Fibroblast of skin of back (primary cell): ENCODE measurements at places on chromosomes 16 and 17.

DNA sequence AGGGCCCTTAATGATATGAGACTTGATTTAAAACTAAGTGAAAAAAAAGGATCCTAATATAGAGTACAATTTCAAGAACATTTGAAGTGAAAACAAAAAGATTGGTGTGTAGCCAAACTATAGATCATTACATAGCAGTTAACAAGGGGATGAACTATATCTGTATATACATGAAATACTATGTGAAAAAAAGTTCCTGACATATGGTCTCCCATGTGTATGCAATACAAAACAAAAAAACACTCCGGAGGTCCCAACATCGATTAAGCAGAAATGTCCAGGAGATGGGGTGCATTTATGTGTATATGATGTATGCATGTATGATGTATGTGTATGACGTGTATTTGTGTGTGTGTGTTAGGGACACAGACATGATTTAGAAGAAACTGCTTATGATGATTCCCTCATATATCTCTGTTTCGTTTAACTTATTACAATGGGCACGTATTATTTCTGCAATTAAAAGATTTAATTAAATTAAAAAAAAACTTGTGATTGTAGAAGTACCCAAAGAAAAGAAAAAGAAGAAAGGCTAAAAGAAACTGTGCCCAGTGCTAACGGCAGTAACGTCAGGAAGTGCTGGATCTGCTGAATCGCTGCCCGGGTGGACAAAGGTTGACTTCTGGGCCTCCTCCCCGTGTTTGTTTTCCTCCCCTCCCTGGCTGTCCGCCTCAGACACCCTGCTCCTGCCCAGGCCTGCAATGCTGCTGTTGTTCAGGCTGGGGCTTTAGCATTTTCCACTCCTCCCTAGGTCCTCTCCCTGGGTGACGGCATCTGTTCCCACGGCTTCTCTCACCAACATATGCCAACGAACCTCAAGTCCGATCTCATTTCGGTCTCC is 36.9 kb downstream of the TBX4 start:
- DNase-seq = no peak

DNA sequence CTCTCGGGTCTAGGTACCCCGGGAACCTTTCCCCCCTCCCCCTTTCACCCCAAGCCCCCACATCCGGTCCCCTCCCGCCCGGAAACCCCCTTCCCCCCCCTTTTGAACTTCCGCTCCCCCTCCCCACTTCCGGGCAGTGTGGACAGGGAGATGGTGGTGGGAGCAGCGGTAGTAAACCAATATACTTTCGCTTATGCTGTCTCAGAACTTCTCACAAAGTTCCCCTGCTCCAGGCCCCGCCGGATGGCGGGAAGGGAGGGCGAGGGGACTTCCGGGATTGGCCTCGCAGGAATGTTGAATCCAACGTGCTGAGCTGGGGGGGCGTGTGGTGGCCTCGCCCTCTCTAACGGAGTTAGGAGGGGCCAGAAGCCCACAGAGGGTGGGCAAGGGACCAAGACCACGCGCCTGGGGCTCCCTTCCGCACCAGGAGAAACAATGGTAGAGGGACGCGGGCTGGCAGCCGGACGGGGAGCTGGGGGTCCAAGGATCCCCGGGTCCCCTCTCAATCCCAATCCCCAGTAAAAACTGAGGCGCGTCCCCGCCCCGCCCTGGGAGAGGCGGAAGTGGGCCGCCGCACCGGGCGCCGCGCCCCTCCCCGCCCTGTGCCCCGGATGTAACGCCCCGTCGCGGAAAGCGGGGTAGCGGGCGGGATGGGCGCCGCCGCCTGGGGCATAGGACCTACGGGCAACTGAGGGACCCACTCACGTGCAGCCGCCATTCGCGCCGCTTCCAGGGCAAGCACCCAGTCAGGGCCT is 742 bp downstream of the PFN1 start:
- peak; percentile 76 for DNase-seq

DNA sequence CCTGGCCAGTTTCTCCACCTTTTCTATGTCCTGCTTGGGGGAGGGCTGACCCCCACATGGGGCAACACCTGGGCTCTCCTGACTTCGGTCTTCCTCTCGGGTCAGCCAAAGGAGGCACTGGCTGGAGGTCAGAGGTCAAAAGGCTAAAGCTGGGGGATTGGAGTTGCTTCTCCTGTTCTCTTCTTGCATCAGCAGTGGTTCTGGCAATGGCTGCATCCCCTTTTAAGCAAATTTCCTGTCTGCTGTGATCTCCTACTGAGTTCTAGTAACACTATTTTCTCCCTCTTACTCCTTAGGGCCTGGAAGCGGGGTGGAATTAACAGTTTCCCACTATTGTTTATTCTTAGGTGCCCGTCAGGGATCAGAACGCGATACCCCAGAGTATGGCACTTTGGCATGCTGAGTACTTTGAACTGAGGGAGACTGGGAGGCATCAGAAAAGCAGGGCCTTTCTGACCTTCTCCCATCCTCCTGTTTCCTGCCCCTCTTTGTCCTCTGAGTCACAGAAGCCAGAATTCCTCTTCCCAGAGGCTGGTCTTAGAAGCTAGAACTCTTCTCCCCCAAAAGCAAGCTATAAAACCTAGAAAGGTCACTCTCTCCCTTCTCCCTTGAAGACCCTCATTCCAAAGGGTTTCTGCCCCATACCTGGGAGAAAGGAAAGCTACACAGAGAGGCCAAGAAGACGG is 268.2 kb downstream of the STX8 start:
- peak; percentile 50 for DNase-seq

- peak; percentile 18 for DNase-seq
These were observed 18.3 kb upstream of the WFIKKN2 start for GRCh38 chr17:50816771-50817751.

DNA sequence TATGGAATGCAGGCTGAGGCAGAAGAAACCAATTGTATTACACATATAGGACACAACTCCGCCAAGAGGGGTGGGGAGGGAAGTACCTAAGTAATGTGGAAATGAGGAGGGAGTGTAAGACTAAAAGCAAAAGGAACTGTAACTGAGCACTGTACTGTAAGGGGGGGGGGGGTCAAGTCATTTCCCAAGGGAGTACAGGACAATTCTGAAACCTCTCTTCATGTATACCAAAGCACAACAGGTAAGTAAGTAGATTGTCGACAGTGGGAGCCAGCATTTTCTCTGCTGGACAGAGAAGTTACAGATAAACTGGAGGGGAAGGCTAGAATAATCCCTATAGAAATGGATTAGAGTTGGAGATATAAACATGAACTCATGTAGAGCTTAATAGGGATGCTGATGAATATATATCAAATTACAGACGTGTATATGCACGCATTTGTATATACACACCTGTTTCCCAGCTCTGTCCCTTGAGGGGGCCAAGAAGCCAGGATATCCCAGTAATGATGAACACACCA is 6.4 kb downstream of the USP22 start:
- DNase-seq = peak; percentile 50

DNA sequence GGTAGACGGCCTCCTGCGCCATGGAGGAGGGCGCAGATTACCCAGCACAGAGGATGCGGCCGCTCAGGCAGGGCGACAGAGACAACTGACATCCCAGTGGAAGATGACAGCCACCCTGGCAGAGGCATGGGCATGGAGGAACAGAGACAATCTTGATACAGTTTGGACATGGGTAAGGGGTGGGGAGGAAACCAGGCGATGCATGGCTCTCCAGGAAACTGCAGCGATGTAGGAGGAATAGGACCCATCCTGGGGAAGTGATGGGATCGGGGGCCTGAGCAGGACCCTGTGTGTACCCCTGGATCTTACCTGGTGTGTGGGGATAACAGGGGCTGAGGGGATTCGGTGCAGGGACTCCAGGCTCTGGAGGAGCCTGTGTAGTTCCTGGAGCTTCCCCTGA is 4.6 kb downstream of the OSBPL7 start:
- DNase-seq = no peak

DNA sequence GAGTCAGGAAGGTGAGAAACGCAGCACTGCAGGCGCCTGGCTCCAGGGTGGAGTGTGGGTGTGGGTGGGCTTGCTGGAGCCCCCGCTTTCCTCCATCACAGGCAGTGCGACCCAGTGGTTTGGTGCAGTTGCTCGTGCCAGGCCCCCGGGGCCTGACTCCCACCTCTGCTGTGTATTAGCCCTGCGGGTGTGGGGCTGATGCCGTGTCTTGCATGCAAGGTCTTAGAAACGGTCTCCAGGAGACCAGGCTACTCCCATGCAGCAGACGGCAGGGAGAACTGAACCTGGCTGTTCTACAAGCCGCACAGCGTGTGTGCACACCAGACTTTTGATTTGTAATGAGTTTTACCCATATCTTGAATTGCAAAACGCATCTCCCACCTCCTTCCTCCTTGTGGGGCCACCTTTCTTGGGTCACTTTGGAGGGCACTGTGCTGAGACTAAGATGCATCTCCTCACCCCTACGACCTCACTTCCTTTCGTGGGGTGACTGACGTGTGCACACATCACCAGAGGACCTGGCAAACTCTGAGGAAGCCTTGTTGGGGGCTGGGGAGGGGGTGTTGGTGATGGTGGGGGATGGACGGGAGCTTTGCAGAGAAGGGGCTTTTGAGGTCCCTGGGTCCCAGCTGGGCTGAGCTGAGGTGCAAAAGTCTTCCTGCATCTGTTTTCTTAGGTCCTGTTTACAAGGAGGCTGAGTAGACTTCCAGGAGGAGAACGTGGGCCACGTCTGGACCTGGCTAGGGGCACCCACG is 101.8 kb upstream of the TNRC6C start:
- DNase-seq = no peak

DNA sequence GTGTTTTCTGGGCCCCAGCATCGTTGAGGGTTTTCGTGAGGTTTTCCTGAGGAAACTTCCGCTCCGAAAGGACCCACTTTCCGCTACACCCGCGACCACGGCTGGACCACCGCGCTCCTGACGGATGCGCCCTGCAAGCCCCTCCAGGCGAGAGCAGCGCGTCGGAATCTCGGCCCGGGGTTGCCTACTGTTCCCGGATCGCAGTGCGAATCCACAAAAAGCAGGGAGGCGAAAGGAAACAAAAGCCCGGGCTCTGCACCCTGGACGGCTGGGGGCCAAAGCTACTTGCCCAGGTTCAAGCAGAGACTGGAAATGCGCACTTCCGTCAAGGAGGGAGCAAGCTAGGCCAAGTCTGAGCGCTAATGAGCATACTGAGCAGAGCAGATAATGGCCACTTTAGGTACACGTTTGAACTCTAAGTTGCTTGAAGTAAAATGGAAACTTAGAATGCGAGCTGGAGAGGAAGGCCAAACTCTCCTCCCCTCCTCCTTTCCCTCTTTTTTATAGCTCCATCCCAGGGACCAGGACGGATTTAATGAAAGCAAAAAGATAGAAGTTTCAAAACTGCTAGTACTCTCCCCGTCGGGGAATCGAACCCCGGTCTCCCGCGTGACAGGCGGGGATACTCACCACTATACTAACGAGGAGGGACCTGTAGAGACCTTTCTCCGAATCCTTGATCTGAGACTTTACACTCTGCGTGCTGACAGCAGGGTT is 11.4 kb upstream of the AURKB start:
- peak; percentile 89 for DNase-seq

DNA sequence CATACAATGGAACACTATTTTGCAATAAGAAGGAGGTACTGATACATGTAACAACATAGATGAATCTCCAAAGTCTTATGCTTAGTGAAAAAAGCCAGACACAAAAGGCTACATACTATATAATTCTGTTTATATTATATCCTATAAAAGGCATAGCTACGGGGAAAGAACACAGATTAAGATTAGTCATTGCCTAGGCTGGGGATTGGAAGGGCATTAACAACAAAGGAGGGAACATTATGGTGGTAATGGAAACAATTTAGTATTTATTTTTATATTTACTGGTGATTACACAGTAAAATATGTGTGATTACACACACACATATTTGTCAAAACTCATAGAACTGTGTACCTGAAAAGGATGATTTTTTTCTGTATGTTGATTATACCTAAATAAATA is 278.1 kb downstream of the ZFHX3 start:
- peak; percentile 29 for DNase-seq

GRCh38 chr16:76653390-76654026 is 376.3 kb downstream of the CNTNAP4 start:
- DNase-seq = peak; percentile 47

GRCh38 chr17:32861981-32862380 is 14.9 kb downstream of the MYO1D start:
- no peak for DNase-seq

DNA sequence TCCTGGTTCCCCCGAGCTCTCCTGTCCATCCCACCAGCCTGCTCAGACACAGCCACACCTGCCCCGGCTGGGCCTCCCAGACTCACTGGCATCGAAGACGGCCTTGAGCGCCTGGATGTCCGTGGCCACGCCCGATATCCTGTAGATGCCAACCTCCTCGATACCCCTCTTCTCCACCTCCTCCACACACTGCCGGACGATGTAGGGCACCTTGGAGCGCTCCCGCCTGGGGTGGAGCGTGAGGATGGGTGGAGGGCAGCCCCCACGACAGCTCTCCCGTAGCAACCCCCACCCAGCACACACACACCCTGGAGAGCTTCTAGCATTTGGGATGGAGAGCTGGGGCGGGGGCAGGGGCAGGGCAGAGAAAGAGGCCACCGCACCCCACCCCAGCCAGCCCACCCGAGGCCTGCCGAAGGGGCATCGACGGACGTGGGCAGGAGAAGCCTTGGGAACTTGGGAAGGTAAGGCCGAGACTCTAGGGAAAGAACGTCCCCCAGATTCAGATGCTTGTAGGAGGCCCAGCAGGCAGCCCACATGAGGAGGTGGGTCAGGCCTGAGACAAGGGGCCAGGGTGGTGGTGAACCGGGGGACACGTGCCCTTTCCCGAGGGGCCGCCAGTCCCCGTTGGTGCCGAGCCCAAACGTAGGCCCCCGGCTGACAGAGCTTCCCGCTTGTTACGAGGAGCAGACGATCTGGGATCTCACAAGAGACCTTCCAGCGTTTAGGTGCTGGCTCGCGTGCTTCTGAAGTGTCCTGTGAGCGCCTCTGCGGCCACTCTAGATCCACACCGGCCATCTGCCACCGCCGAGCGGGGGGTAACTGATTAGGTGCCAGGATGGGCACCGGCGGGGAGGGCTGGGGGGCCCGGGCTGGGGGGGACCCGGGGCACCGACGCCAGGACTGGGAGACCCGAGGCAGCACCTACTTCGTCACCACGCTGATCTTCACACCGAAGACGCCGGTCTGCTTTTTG is 15.1 kb downstream of the TIMM22 start:
- no peak for DNase-seq

DNA sequence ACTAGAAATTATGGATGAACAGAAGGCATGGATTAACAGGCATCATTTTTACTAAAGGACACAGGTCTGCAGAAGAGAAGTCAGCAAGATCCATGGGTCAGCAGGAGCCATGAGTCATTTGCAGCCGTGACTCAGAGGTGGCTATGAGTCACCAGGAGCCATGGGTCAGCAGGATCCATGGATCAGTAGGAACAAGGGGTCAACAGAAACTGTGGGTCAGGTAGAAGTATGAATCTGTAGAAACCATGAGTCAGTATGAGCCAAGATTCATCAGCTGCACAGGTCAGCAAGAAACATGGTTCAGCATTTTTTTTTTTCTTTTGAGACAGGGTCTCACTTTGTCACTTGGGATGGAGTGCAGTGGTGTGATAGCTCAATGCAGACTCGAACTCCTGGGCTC is 58.2 kb upstream of the HS3ST4 start:
- no peak for DNase-seq

DNA sequence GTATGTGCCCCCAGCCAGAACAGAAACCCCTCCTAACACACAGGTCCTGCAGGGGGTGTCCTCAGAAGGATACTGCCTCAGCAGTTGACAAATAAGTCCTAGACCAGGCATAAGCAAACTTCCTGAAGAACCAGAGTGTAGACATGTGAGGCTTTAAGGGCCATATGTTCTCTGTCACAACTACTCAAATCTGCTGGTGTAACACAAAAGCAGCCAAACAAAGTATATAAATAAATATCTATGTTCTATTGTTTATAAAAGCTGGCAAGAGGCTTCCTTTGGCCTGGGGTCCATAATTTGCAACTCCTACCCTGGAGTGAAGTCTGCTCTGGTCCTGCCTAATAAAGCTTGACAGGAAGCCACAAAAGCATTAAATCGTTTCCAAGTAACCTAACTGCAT is 9.9 kb downstream of the FAM83G start:
- DNase-seq = no peak
